ENCODE measurements at places on chromosomes 16 and 17.

GRCh38 chr17:8791910-8792270 is 7.3 kb downstream of the MFSD6L start:
- DNase-seq, result no peak

DNA sequence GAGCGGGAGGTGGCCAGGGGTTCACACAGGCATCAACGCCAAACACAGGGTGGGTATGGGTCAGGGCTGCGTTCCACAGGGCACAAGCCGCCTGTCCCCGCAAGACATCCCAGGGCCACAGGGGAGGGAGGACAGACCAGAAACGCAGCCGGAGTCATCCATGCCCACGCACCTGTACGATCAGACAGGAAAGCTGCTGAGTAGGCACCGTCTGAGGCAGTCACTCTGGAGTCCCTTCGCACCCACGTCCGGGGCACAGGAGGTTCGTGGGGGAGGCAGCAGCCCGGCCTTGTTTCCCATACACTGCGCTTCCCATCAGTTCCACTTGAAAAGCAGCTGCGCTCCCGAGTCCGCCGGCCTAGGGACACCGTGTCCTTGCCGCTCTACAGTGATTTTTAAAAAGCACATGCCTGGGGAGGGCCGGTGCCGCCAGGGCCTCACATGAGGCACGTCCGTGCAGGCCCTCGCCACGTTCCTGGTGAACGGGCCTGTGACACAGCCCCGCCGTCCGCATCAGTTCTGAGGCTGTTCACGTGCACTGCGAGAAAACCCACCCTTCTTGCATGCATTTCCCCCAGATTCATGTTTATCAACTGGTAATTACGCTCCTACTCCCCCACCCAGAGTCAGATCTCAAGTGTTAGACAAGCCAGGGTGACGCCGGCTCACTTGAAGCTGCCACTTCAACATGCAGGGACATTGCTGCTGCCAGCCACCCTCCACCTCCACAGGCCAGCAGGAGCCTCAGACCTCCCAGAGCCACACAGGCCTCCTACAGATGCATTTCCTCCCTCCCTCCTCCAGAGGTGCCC is 34.8 kb downstream of the WDR45B start:
- no peak for DNase-seq

- no peak for DNase-seq
Measured at GRCh38 chr16:20122011-20122410, 48.3 kb upstream of the GPR139 start.

DNA sequence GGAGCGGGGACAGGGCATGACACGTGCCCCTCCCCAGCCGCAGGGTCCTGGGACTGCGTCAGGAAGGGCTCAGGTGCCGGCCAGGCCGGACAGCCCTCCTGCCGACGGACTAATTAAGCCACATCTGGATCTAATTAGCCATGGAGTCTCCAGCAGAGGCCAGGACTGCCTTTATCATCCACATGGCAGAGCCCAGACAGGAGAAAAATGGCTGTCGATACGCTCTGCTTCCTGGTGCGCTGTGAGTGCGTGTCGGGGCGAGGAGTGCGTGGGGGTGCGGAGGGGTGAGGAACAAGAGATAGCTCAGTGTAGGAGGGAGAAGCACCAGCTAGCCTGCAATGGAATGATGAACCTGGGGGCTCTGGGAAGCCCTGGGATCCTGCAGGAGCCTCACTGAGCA is 218.8 kb downstream of the IRF8 start:
- DNase-seq, result no peak

GRCh38 chr16:88754109-88754911 is 30.7 kb downstream of the PIEZO1 start:
- DNase-seq, result no peak
